ENCODE measurements at places on chromosomes 13 and 19.

DNA sequence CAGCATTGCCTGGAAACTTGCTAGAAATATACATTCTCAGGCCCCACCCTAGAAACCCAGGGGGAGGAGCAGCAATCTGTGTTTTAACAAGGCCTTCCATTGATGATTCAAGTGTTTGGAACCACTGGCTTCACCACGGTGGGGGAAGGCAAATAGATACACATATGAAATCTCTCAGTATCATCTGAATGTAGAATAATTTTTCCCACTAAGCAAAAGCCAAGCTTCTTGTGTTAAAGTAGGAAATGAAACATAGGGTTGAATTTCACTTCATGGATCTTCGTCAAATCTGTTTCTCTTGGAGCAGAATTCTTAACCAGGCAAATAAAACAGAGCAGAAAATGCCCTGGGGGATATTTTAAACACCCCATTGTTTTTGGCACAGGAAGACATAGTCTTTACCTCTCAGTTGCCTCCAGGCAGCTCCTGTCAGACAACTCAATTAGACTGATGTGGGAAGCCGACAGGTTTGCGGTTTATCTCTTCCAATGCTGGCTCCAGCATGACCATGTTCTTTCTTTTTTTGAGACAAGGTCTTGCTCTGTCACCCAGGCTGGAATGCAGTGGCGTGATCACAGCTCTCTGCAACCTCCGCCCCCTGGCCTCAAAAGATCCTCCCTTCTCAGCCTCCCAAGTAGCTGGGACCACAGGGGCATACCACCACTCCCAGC lies 213.0 kb downstream of the FOXO1 start:
- no peak for DNase-seq

GRCh38 chr13:40186626-40187323 lies 479.7 kb downstream of the FOXO1 start:
- DNase-seq: no peak

DNA sequence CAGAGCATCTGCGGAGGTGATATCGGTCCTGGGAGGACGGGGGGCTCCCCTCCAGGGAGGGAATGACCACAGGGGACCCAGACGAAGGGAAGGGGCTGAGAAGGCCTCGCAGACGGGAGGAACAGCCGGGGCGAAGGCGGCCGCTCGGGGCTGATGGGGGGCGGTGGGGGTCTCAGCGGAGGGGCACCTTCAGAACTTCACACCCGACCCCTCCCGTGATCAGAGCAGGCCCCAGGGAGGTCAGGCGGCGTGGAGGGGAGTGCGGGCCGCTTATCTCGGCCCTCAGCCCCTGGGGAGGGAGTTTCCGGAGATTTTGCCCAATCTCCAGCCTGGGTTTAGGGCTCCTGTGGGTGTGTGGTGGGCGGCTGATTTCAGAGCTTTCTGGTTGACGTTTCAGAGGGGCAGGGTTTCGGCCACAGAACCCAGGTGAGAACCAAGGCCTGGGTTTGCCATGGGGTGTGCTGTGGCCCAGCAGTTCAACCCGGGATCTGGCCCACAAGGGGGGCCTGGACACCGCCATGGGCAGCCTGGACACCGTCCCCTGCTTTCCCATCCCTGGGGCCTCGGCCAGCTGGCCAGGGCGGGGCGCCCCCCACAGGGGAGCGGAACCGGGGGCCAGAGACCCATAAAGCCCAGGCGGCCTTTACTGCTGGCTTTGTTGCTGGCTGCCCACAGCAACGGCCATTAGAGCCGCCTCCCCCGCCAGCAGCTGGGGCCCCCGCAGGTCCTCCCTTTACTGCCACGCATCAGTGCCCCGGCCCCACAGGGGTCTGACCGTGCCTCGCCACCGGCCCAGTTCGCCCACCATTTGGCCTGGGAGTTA lies 29.0 kb downstream of the ARID3A start:
- no peak for DNase-seq

GRCh38 chr19:4676955-4677731 lies 7.0 kb upstream of the MYDGF start:
- DNase-seq: no peak

GRCh38 chr13:38405216-38405615 lies 55.6 kb downstream of the UFM1 start:
- no peak for DNase-seq

DNA sequence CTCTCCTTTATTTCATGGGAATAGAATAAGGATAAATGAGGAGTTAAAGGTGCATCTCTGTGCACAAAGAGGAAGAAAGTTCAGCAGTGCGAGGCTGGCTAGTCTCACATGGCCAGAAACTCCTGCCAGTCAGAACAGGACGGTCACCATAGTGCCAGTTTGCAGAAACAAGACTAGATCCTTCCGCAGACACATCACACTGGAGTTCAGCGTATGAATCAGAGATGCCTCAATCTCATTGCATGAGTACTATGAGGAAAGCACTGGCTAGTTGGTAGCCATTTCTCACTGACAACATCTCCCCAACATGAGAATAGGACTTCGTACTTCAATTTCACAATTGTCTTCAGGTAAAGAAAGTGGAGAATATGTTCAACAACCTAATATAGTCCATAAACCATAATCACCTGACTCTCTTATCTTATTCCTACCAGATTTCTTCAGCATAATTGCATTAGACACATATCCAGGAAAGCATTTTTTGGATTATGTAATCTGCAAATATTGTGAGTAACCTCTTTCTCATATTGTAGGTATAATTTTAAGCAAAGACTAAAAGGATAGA lies 34.9 kb downstream of the RXFP2 start:
- no peak for DNase-seq

DNA sequence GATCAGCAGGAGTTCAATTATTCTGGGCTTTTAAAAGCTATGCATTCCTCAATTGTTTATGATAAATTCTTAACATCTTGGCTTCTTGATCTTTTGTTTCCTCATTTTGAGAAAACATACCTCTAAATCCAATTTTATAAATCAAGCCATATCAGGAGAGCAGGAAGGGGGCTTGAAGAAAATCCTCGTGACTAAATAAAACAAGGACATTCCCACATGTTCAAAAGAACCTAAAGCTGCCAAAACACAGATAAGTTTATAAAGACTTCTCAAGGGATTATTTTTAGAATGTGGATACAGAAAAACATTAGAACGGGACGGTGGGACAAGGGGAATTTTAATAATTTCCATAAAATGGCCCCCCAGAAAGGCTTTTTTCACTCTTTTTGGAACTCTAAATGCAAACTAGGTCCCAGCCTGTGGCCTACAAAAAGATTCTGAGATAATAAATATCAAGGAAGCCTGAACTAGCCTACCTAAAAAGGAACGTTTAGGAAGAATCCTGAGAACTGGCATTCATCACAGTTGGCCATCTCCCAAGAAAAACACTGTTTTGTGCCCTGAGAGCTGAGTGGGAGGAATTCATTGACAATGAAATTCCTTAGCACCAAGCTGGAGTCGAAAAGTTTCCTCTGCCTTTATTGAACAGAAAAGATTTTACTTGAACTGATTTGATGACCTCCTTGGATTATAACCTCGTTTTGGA lies 30.1 kb downstream of the ZAR1L start:
- no peak for DNase-seq

- no peak for DNase-seq
Observed at GRCh38 chr13:67186995-67187569, 43.1 kb downstream of the PCDH9 start.

DNA sequence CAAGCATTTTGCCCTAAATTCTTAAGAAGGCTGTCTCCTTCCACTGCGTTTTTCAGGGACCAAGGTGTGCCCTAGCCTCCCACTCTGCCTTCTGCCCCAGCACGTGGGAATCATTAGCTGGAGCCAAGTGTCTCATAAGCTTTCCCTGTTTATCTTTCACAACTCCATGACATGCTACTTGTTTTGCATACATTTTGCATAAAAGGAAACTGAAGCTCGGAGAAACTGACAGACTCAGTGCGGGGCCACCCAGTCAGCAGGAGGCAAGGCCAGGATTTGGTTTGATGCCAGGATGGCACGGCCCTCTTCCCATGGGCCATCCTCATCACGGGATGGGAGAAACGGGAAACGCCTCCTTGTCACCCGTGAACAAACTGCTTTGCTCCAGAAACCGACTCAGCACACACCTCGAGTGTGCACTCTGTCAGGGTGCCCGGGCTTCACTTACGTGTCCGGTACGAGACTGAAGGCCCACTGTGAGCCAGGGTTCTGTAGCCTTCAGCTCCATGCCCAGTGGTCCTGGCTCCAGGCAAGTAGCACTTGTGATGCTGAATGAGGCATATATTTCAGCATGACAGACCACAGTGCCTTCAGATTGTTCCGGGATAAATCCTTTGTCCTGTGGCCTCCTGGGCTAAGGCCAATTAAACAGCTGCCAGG lies 9.6 kb downstream of the CEBPA start:
- no peak for DNase-seq

- no peak for DNase-seq
Observed at GRCh38 chr13:49746111-49746510, 46.4 kb downstream of the KPNA3 start.

GRCh38 chr13:98500963-98501421 lies 75.9 kb downstream of the STK24 start:
- DNase-seq: no peak

GRCh38 chr19:4722671-4723594 lies 709 bp downstream of the DPP9 start:
- DNase-seq: no peak

DNA sequence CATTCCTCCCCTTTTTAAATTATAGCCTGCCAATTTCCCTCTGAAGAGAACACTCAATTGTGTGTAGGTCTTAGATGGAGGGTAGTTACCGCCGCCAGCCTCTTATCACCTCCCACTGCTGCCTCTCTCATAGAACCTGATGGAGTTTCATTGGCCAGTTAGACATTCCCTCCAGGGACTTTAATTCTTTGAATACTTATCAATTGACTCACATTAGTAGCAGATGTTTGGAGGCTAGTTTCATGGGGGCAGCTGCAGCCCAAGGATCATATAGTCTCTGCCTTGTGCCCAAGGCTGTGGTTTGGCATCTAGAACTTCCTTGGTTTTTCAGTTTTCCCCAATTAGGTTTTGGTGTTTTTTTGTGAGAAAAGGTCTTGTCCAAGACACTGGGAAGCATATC lies 318.9 kb upstream of the HTR2A start:
- DNase-seq: no peak
